Daoy (cell line): ENCODE measurements at places on chromosomes 1 and 21.

GRCh38 chr1:74512170-74512915 is at the start of gene LRRC53:
LRRC53 (minus strand) TSS chr1:74512611; CDS start chr1:74483349, 29,262 bp downstream.
- no peak for DNase-seq

GRCh38 chr1:160952129-160952510 is 2.5 kb downstream of the ITLN2 start:
- DNase-seq, result no peak

DNA sequence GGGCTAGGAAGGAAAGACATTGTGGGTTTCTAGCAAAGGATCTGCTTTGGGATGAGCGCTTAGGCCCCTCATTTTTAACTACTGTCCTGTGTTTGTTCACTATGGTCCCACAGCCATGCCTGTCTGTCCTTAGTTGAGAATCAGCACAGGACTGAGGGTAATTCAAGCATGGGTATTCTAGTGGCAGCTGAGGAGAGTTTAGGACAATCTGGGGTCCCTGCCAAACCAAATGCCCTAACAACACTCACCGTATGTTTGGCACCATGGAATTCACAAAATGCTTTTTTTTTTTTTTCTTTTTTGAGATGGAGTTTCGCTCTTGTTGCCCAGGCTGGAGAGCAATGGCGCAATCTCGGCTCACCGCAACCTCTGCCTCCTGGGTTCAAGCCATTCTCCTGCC is 10.4 kb downstream of the ARHGEF11 start:
- DNase-seq, result no peak

DNA sequence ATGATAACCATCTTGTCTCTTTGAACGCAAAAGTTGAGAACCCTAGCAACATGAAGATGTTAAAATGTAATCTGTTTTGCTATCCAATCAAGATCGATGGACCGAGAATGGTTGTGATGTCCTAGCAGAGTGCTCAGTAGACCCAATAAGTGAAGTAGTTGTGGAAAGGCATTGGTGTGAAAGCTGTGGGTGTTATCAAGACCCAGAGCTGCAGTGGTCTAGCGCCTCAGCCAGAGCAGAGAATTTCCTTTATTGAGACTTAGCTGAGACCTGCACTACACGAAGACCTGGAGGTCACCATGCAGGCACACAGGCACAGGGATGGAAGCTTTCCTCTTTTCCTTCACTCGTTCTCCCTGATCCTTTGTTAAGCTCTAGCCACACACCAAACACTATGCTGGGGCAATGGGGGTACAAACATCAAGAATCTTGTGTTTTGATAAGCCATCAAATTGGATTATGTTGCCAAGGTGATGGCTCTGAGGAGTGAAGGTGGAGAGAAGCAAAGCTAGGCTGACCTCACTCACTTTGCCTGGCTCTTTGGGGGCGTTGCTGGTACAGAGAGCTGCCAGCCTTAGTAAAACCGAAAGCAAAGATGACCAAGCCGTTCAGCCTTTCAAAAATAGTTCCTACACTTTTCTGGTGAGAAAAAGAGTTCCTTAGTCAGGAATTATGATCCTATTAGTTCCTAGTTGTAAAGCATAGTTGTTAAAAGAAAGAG is 24.1 kb downstream of the METTL13 start:
- peak; percentile 50 for DNase-seq

GRCh38 chr1:51600965-51601364 is 15.9 kb upstream of the OSBPL9 start:
- no peak for DNase-seq

DNA sequence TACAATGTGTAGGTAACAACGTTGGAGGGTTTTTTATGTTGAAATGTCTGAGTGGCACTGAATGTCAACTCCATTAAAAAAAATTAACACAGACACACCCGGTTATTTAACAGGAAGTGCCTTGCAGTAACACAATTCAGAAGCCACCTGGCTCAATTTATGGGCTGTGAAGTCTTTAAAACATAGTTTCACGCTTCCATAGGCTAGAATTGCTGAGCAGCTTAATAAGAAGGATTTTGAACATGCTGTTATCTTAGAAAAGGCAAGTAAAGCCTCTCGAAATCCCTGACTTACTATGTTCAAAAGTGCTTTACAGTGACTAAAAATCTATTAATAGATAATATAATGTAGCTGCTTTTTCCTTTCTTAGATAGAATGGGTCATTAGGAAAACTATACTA is 19.7 kb downstream of the SRSF4 start:
- no peak for DNase-seq

DNA sequence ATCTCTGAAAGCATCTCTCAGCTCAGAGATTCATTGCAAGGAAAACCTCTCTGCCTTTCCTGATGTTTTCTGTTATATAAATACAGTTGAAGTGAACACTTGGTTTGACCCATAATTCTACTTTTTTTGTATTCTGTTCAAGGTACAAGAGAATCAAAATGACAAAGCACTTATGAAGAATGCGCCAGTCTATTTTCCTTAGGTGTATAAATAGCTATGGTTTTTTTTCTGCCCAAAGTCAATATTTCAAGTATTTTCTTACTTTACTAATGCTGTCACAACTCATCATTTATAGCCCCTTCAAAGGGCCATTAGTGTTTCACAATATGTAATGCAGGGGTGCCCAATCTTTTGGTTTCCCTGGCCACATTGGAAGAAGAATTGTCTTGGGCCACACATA is 142.5 kb upstream of the C1orf105 start:
- DNase-seq, result no peak

GRCh38 chr1:186659890-186660341 is 20.3 kb downstream of the PTGS2 start:
- DNase-seq, result no peak

DNA sequence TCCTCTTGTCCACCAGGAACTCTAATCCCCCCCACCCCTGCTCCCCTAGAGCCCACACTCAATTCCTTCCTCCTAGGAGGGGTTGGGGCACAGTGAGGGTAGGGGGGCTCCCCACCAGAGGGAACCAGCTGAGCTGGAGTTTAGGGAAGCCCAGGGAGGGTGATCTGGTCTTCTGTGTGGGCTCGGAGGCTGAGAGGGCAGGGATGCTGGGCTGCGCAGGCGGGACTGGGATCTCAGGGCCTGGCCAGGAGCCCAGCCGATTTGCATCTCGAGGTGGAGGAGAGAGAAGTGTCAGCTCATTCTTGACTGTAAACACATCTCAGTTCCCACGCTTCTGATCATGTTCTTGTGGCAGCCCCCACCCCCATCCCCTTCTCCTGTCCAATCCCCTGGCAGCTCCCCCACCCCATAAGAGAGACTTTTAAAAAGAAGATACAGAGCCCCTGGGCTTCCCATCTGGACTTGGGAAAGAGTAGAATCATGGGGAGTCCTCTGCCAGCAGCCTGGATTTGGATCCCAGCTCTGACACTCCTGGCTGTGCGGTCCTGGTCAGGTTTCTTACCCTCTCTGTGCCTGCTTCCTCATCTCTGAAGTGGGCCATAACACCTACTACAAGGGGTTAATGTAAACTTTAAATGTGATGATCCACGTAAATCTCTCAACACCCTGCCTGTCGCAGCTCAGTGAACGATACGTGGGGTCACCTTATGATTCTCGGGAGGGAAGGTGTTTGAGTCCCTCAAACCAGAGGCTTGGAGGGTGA is 6.6 kb downstream of the PEAR1 start:
- peak; percentile 38 for DNase-seq

GRCh38 chr1:25425098-25426085 is 4.8 kb upstream of the RHCE start:
- no peak for DNase-seq

DNA sequence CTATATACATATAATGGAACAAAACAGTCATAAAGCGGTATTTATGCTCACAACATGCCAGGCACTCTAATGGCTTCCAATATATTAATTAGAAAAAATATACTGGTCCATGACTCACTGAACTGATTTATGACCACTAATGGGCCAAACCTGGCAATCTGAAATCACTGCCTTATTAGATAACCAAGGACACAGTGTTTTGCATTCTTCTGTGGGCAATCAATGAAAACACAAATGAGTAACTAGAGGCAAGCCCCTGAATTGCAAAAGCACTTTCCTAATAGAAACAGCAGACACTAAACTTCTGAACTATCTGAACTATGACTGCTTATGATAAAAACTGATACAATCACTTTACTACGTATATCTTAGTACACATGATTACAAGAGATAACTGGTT is 3.5 kb downstream of the GCLM start:
- DNase-seq, result peak; percentile 20

- no peak for DNase-seq
Measured at GRCh38 chr1:100053119-100053518, 79.6 kb downstream of the SASS6 start.

- DNase-seq, result peak; percentile 97
Measured at GRCh38 chr1:200483491-200484143, 73.8 kb upstream of the ZNF281 start.

GRCh38 chr1:73517603-73518191 is 680.3 kb downstream of the LRRIQ3 start:
- no peak for DNase-seq

DNA sequence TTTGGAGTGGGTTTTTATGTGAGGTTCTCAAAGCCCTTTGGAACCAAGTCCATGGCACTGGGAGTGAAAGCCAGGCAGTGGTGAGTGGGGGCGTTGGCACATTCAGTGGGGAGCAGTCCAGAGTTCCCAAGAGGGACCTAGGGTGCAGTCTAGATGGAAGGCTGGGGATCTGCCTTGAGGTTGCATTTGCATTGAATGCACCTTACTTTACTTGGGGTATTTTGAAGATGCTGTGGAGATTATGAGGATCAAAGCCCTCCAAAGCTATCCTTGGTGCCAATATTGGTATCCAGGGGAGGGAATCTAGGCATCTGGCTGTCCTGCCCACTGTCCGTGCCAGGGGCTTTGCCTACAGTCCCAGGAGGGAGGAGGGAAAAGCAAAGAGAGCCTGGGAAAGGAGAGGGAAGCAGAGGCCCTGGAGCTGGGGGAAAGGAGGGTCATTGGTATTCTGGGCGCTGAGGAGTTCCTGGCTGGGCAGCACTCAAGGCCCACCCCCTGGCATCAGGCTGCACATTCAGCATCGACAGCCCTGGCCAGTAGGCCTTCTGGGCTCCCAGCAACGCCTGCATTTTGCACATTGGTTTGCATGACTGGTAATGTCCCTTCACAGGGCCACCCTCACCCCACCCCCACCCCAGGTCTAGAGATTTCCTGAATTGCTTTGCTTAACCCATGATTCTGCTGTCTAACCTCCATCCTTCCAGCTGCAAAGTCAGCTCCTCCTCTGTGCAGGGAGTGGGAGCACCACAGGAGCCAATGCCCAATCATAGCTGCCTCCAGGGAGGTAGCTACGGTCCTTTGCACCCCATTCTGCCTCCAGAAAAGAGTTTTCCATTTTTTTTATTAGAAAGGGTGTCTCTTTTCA is 843 bp upstream of the BCAN start:
- DNase-seq, result no peak

GRCh38 chr21:43337901-43338655 is 88.9 kb downstream of the SIK1 start:
- DNase-seq, result no peak

DNA sequence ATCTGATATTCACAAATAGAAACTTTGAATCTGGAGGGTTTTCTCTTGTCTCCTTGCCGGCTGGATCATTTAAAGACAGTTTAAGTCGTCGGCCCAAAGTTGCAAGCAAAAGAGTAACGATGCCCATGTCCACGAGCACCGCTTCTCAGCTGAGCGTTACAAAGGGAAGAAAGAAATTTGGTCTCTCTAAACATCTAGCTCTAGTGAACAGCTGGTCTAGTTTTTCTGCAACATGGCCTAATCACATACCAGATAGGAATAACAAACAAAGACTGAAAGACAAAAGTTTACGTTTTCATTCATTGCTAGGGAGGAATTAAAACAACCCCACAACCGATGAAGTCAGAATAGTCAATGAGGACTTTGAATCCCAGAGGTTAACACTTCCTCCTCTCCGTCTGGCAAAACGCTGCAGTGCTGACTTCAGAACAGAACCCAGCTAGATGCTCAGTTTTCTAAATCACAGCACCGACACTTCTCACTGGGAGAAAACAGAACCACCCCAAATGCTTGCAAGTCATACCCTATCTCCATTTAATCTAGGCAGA is 69.4 kb downstream of the NTPCR start:
- DNase-seq, result no peak

DNA sequence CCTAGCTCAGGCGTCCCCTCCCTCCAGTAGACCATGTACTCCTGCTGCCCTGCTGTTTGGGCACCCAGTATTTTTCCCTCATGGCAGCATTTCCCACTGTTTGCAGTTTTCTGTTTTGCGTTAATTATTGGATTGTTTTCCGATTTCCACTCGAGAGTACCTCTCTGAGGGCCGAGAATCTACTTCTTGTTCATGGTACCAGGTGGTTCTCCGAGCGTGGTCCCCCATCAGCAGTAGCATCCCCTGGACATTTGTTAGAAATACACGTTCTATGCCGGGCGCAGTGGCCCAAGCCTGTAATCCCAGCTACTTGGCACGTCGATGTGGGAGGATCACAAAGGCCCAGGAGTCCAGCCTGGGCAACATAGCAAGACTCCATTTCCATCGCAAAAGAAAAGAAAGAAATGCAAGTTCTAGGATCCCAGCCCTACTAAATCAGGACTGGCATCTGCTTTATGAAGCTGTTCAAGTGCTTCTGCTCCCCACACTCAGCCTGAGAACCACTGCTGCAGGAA is 690 bp downstream of the RRP1 start:
- no peak for DNase-seq

- DNase-seq, result peak; percentile 67
Measured at GRCh38 chr1:204565617-204566582, 49.7 kb downstream of the MDM4 start.

- DNase-seq, result no peak
Measured at GRCh38 chr1:197130677-197131304, 15.7 kb downstream of the ASPM start.

DNA sequence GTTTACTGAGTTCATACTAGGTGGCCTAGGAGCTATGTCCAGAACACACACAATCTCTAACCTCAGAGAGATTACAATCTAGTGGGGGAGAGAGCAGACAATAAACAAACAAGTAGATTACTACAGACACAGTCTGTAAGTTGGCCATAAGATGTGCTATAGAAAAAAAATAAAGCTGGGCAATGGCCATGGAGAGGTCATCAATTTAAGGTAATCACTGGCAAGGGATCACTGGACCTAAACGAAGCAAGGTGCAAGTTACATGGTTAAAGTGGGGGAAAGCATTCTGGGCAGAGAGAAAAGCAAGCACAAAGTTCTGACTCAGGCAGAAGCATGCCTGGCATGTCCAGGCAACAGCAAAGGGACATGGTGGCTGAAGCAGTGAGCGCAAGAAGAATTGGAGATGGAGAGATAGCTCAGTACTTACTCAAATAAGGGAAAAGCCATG is 147.0 kb downstream of the RERE start:
- DNase-seq, result no peak

- peak; percentile 40 for DNase-seq
Measured at GRCh38 chr1:34781071-34781843, at the start of gene GJB3. GJB3 (plus strand) TSS chr1:34781214; CDS start chr1:34784763, 3,549 bp downstream.

DNA sequence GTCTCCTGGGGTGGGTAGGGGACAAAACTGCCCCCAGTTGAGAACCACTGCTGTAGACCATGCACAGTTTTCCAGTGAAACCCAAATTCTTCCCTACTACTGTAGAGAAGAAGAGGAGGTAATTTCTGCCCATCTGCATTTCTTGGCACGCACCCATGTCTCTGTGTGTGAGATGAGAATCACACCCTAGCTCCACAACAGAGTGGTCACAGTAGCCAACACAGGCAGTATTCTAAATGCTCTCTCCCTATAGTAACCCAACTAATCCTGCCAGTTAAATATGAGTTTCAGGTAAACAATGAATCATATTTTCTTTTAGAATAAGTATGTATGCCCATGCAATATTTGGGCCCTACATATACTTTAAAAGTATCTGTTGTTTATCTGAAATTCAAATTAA is 1.2 kb upstream of the CAPN2 start:
- peak; percentile 64 for DNase-seq
